NCI-H1105 (cell line): ENCODE measurements at places on chromosomes 4 and X.

- no peak for DNase-seq
Observed at GRCh38 chrX:43813898-43814297, 68.4 kb downstream of the MAOB start.

DNA sequence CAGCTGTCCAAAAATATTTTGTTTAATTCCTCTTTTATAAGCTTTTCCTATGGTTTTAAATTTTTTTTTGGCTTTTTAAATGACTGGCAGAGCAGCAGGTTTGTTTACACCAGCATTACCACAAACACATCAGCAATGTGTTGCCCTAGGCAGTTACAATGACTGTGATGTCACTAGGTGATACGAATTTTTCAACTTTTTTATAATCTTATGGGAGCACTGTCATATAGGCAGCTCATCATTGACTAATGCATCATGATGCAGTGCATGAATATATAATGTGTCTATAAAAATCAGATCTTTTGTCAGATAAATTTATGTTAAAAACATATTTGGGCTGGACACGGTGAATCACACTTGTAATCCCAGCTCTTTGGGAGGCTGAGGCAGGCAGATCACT is 231.6 kb upstream of the SLIT2 start:
- no peak for DNase-seq

- DNase-seq = no peak
Observed at GRCh38 chr4:152024881-152025280, 264.1 kb upstream of the GATB start.

DNA sequence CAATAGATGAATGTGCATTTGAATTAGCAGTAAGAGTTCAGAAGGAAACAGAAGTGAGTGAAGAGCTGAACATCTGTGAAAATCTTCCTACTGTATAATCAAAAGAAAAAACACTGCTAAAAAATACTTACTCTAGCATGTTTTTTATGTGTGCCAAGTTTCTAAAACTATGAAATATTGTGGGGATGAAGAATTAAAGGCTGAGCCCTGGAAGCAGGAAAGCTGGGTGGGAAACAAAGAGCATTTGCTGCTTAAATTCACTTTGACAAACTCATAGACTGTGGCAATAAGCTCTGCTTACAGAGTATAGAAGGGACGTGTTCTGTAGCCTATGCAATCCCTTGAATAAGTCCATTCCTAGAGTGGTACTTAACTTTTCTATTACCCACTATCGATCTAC is 261.7 kb downstream of the ANKRD50 start:
- DNase-seq = no peak

GRCh38 chrX:145861818-145862217 is 44.2 kb downstream of the SLITRK2 start:
- no peak for DNase-seq

DNA sequence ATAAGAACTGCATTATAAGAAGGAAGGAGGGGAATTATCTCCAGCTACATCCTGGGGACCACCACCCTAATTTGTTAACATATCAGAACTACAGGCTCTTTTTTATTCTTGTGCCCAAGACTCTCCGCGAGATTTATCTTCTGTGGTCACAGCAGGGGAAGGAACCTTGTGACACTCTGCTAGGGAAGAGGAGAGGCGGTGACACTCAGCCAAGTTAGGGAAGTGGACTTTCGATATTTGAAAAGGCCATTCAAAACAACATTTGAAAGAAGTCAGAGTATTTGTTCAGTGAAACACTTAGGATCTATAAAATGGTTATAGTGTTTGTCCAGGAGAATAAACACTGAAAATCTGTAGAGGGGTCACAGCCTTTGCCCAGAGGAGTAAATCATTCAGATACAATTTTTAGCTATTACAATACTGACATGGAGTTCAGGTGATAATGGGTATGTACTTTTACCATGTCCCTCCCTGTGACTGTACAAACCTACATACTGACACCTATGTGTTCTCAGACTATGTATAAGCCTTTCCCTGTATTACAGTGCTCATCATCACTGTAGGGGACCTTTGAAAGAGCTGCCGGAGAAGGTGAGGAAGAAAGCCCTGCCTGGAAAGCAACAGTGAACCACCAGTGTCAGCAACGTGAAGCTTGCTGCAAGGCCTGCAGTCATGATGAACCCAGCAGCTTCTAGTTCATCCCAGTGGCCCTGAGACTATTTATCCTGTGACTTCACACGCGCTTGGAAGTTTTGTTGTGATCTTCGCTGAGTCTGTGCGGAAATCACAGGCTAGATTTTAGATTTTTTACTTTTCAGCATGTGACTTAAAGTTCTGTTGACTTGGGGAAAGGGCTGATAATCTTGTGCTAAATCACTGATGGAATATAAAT is 8.5 kb upstream of the PTTG2 start:
- no peak for DNase-seq

GRCh38 chr4:121648516-121648915 is 48.3 kb downstream of the ANXA5 start:
- DNase-seq = no peak

GRCh38 chr4:141417387-141417786 is 196.7 kb downstream of the ZNF330 start:
- no peak for DNase-seq

GRCh38 chr4:88014386-88014905 is 7.0 kb downstream of the PKD2 start:
- DNase-seq = no peak

DNA sequence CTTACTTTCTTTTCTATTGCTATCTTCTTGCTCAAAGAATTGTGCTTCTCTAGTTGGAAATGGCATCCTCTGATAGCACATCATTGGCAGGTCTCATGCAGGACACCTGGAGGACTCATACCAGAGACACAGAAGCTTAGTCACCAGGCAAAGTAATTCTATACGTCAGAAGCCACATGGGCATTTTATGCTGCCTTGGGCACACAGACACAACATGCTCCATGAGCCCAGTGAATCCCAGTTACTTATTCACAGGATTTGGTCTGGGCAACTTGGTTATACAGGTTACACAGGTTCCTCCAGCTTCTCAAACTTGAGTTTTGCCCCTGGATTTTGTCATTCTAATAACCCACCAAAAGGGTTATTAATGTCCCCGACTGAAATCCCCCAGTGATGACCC is 7.1 kb downstream of the RASSF6 start:
- no peak for DNase-seq

DNA sequence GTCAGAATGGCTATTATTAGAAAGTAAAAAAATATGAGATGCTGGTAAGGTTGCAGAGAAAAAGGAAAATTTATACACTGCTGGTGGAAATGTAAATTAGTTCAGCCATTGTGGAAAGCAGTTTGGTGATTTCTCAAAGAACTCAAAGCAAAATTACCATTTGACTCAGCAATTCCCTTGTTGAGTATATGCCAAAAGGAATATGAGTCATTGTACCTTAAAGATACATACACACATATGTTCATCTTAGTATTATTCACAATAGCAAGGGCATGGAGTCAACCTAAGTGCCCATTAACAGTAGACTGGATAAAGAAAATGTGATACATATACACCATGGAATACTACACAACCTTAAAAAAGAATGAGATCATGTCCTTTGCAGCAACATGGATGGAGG is 148.2 kb downstream of the COMMD8 start:
- DNase-seq = no peak

- DNase-seq = no peak
Observed at GRCh38 chr4:52641854-52642563, 17.1 kb downstream of the USP46 start.

DNA sequence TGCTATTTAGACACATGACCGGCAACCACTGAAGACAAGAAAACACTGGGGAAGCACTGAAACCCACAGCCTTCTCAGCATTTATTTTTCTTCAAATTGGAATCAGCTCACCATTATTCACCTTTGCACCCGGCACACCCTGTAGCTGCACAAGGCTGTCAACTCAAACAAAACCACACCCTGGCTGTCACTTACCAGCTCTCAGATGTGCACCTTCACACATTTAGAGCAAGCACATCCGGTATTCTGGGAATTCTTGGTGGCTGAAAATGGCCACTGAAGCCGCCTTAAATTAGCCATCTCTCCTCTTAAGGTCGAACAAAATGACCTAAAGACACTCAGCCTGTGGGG is 5.9 kb downstream of the ZFYVE28 start:
- DNase-seq = no peak

DNA sequence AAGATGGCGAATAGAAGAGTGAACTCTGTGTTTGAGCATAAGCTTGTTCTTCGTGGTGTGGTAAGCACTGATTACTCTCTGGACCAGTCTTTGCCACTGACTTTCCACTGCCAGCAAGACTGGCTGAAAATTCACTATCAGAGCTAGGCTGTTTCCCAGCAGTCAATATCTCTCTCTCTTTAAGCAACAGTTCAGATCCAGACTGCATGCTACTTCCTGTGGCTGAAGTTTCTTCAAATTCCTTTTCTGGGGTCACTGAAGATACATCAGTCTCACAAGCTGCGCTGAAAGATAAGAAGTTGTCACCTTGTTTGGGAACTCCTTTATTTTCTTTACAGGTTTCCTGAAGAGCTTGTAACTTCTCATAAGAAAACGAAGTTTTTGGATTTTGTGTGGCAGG is 54.0 kb upstream of the FAM120C start:
- no peak for DNase-seq

DNA sequence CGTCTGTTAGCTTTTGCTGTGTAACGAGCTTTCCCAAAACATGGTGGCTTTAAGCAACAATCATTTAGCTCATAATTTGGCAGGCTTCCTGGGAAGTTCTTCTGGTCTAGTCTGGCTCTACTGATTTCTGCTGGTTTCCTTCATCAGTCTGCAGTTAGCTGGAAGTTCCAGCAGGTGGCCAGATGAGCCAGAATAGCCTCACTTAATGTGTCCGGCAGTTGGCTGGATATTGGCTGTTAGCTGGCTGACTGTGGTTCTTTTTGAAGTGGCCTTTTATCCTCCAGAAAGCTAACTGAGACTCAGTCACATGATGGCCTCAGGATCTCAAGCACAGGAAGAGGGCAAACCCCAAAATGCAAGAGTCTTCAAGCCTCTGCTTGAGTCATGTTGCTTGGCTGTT is 34.9 kb downstream of the FTHL17 start:
- no peak for DNase-seq

- peak; percentile 8 for DNase-seq
Observed at GRCh38 chr4:15004739-15005301, 2.5 kb downstream of the CPEB2 start.

DNA sequence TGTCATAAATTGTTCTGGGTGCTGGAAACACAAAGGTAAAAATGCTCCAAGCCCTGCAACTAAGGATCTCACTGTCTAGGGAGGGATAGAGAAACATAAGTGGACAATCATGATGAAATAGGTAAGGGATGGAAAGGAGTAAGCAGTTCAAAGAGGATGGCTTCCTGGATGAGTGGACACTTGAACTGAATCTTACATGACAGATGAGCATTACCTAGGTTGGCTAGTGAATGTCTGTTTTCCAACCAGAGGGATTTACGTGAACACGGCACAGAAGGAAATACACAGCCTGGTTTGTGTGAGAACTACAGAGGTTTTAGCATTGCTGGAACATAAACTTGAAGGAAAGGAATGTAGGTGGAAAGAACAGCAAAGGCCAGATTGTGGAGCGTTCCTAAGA is 150.2 kb upstream of the GALNT7 start:
- DNase-seq = no peak

DNA sequence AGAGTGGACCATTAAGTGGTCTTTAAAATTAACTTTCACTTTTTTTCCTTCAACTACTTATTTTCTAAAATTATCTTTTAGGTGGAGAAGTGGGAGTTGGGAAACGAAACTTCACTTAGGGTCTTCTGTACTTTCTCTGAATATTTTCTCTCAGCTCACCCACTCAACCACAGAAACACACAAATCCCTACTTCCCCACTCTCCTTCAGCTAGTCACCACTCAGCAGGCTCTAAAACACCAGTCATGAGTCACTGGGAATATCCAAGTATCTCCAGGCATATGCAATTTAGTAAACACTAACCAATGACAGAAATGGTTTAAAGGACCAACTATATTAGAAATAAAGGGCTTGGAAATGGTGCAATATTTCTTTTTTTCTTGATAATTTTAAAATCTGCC is 153.0 kb upstream of the RPS6KA6 start:
- DNase-seq = no peak

GRCh38 chrX:97547877-97548578 is 664.3 kb downstream of the RPA4 start:
- DNase-seq = no peak

- DNase-seq = no peak
Observed at GRCh38 chr4:94925764-94926347, 168.1 kb downstream of the BMPR1B start.

DNA sequence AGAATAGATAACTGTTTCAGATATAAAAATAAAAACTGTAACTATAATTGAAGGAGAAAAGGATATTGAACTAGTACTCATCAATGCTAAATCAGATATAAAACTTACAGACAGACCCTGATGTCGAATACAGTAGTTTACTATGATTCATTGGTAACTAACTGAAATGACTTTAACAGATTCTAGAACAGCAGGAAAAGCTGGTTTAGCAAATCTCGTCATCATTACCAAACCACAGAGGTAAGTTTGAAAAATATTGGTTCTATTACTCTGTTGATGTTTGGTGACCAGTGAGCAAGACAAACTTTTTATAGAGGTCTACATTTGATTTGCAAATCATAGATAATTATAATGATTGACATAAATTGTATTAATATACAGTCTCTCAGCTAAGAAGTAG is 551.4 kb upstream of the ADGRL3 start:
- no peak for DNase-seq

GRCh38 chrX:9698576-9698975 is 67.1 kb downstream of the GPR143 start:
- no peak for DNase-seq

- no peak for DNase-seq
Observed at GRCh38 chr4:147916351-147916750, 184.5 kb downstream of the ARHGAP10 start.

- no peak for DNase-seq
Observed at GRCh38 chr4:123939621-123940020, 543.0 kb downstream of the SPRY1 start.

DNA sequence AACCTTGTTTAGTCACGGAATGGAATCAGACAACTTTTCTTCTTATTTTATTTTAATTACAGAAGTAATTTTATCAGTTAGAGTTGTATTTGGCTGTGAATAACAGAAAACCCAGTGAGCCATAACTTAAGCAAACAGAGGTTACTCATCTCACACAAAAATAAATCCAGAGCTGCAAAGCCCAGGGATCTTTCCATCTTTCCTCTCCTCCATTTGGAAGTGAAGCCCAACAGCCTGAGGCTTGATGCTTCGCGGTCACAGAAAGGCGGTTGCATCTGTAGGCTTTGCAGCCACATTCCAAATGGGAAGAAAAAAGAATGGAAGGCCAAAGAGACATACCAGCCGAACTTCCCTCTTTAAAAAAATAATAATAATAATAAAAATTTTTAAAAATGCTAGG is 22.6 kb downstream of the CHRNA9 start:
- no peak for DNase-seq

- no peak for DNase-seq
Observed at GRCh38 chr4:120318196-120318846, 251.7 kb upstream of the MAD2L1 start.

DNA sequence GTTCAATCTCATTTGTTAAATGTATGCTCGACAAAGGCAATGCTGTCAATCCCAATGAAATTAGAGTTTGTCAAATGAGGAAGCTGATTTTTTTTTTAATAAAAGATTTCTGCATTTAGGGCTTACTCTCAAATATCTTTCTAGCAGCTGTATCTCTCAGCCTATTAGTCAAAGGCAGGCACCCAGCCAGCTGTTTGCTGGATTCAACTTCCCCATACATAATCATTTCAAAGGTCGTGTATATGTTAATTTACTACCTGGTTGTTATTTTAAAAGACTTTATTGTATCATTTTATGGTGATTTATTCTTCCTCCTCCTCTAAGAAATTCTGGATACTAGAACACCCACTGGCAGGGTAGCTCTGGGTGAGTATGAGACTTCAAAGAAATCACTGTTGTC is 27.1 kb downstream of the RAI2 start:
- no peak for DNase-seq
